ENCODE measurements at places on chromosomes 6 and 20. TPM values are rescaled to one million over a fixed set of nuclear protein-coding genes. Genes with fewer than 3 reads are reported as not detected.

Gene SGK1
- 154 TPM for total RNA-seq

Gene INSM1
- 2.7 TPM for total RNA-seq

DNA sequence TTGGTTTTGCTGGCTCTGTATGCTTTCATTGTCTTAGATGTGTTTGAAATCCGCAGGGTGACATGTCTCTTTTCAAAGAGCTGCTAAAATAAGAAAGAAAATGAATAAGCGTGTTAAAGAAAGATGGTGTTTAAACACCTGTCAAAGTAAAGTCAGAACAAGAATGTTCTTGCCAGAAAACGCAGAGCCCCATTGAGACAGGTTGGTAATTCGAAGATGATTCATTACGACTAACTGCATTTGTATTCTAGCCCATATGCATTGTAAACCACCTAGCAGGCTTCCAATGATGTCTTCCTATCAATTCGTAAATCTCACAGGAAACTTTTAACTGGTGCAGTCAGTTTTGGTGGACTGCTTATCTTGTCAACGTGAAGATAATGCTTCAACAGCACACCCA lies 16.8 kb downstream of the PHACTR2 start:
- no peak for DNase-seq

DNA sequence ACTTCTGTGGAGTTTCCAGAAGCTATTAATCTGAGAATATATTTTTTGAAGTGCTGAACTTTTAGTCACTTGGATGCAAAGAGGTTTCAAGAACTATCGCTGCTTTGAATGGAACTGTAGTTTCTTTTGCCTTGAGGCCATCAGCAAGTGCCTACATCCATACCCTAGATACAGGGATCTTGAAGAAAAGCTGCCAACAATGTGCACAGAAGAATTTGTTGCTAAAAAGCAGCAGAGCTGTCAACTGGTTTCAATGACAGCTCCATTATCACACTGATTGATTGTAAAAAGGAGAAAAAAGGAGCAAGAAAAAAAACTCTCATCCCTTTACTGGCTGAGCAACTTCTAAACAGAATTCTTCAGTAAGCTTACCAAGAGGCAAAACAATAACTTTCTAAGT lies 251.0 kb upstream of the NRSN1 start:
- DNase-seq = no peak

Gene C6orf15
- not detected for total RNA-seq
